ENCODE measurements at places on chromosomes 3 and 15.

GRCh38 chr3:98739266-98739665, 23.9 kb upstream of the ST3GAL6 start:
- DNase-seq, result no peak

DNA sequence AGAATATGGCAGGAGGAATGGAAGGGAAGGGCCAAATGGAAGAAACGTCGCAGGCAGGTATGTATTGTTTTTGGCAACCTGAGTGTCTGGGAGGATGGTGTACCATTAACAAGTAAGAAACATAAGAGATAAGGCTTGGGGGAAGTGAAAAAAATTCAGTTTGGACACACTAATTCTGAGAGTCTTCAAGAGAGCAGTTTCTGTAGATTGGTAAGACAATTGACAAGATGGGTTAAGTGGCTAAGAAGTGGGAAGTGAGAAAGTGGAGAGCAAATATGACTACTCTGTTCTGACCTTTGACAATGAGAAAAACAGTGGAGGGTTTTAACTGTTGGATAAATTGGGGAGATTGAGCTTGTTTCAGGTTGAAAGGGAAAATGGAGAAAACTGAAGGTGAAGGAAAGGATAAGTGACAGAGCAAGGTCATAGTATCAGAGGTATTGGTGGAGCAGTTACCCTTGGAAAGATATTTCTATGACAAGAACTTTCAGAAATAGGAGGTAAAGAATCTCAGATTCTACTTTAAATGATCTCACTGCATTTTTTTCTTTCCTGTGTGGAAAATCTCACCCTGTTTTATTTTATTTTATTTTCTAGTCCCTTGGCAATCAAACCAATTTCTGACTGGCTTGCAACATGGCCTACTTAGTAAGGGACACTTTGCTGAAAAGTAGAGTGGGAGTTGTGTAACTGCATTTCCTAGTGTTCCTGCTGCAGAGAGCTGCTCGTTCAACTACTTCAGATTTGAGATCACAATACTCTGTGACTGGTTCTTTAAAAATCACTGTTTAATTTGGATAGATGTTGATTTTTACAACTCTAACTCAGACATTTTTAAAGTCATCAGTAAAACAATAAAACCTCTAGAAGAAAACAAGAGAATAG, 23.1 kb upstream of the GABPB1 start:
- no peak for DNase-seq

DNA sequence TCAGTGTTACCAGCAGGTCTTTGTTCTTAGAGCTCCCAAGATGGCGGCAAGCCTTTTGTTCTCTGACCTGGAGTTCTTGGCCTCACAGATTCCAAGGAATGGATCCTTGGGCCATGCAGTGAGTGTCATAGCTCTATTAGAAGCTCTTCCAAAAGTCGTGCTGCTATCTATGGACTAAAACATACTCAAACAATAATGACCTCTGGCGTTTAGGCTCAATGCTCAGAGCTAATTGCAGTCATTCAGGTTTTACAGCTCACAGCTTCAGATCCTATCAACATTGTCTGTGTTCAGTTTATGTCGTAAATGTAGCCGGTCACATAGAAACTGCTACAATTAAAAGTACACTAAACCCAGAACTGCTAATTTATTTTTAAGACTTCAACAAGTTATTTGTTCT, 22.2 kb downstream of the CCRL2 start:
- DNase-seq, result no peak

DNA sequence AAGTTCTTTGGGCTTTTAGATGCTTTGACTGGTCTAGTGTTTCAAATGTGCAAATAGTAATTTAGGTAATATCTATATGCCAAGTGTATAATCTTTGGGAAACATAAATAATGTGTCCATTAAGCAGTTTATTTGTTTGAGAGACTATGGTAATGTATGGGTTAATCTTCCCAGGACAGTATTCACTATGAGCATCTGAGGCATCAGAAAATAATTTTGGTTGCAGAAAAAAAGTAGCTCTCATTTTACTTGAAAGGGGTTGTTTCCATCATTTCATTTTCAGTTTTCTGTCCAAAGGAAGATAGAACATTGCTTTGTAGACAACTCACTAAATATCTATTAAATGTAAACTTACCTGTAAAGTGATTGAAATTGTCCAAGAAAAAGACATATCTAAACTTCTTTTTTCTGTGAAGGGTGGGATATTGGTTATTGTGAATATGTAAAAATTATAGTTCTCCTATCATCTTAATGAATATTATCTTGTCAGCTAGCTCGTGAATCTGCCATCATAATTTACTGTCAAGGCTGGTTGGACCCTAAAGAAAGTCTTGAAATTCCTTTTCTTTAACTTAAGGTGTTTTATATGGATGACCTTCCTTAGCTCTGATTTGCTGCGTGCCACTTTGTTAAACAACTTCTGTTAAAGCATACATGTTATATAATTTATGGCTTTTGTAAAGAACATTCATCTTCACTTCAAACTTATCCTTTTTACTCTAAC, 108.8 kb downstream of the EPHA3 start:
- no peak for DNase-seq

DNA sequence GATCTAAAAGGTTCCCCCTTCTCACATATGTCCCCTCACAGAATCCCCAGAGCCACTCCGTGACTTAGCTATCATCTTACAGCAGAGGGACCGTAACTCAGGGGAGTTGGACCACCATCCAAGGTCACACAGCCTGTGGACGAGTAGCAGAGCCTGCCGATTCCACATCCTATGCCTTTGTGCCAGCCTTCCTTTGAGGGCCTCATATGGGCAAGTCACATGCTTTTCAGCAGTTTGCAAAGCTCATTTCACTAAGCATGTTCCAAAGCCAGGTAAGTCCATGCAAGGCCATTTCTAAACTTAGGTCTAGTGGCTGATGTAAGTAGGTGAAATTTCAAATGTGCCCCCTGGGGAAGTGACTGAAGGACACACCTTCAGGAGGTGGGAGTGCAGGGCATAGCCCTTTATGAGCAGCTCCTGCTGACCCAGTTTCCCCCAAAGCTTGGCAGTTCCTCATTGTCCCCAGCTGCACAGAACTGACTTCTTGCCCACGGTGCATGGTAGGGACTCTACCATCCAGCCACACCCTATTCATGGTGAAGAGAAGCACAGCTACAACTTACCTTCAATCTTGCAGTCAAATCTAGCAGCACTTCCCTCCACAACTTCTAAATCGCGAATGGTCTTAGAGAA, 33.3 kb upstream of the HACD2 start:
- no peak for DNase-seq

- DNase-seq, result no peak
Measured at GRCh38 chr3:132256989-132257388, 60.2 kb upstream of the ACP3 start.

DNA sequence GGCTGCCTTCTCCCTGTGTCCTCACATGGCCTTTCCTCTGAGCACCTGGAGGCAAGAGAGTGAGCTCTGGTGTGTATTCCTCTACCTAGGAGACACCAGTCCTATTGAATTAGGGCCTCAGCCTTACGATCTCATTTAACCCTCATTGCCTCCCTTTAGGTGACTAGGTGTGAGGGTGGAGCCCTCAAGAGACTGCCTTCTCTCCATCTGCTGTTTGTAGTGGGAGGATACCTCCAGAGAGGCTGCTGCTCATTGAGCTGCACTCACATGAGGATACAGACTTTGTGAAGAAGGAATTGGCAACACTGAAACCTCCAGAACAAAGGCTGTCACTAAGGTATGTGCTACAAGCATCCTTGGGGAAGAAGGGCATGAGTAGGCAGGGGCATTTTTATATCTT, at the start of gene CCR8:
TSS of gene CCR8 (plus strand) at position 217 of the 400 bp plus-strand sequence. CDS start 2,623 bp downstream, outside the sequence.
- no peak for DNase-seq

- DNase-seq, result no peak
Measured at GRCh38 chr3:197547306-197548011, 8.3 kb downstream of the BDH1 start.

GRCh38 chr3:11238880-11239279, 33.3 kb upstream of the ATG7 start:
- no peak for DNase-seq

DNA sequence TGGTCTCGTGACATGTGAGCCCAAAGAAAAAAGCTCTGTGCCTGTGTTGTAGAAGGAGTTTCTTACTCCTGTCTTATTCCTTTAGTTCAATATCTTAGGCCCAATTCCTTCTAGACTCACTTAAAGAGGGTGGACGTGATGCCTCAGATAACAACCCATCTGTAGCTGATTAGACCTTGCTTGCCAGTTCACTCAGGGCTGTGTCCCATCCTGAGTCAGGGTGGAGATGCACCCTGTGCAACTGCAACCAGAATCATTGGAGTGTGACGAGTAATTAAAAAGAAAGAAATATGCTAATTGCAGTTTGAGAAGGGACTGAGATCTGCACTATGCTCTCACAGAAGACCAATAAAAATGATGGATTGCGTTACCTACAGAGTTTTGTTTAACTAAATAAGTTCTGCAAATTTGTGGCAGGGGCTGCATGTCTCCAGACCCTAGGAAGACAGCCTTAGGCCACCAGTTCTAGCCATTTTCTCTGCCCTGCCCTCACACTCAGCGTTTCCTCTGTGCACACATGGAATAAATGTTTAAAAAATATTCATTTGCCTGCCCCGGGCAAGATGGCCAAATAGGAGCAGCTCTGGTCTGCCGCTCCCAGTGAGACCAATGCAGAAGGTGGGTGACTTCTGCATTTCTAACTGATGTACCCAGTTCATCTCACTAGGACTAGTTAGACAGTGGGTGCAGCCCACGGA, 83.0 kb downstream of the MOBP start:
- no peak for DNase-seq

DNA sequence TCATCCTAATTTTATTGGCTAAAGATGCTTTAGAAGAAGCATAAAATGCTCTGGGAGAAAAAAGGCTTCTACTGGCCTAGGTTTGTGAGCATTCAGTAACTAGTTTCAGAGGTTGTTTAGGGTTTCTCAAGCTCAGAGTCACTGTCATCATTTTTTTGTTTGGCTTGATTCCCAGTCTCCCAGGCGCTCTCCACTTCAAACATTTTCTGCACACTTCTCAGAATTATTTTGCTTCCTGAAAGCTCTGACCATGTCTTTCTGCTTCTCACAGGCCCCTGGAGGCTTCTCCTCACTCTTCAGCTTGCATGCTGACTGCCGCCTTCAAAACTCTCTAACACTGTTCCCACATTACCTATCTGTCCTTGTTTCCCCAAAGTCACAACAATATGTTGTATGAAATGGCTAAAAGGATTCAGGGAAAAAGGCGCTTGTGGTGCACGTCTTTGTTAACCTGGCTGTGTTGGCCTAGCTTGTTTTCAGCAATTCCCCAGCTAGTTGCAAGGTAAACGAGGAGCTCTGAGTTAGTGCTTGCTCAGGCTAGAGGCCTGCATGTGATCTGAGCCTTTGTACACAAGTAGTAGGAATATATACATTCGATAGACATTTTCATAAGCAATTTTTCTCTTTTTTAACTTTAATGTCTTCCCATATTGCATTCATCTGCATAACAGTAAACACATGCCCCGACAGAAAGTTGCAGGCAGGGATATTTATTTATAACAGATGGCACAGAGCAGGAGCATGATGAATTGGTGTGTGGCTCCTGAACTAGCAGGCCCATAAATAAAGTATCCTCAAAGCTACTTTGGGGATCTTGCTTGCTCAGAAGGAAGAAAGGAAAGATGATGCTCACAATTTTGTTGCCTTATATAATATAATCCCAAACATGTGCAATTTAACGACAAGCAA, 129.2 kb upstream of the DPH6 start:
- no peak for DNase-seq

DNA sequence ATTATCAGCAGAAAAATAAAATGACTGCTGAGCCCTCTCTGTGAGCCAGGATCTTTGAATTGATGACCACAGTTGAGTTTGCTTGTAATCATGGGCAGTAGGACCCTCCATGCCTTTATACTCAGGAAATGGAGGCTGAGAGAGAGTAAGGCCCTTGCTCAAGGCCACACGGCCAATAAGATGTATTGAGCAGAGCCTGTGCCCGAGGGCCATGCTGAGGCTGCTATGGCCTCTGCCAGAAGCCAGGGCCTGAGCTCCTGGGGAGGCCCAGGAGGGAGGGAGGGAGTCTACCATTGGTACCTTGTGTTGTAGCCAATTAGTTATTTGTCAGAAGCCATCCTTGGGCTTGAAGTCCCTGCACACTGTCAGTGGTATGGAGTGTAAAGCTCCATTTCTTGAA, 151.4 kb downstream of the DNAJB8 start:
- DNase-seq, result no peak

DNA sequence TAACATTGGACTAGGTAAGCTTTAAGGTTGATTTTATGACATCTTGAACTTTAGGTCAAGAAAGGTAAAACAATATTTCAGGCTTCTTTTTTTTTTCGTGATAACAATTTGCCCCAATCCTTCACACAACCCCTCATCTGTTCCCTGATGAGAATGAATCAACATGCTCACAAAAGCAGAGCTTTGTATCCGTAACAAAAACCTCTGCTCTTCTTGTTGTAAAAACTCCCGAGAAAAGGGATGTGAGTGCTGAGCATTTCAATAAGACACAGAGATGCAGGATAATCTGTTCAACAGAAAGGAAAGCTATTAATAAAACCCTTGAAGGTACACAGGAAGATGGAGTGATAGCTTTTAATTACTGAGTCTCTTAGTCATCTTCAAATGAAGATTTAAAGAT, 94.3 kb downstream of the RAD18 start:
- DNase-seq, result no peak

- DNase-seq, result no peak
Measured at GRCh38 chr15:80674245-80674614, 20.9 kb upstream of the ABHD17C start.

DNA sequence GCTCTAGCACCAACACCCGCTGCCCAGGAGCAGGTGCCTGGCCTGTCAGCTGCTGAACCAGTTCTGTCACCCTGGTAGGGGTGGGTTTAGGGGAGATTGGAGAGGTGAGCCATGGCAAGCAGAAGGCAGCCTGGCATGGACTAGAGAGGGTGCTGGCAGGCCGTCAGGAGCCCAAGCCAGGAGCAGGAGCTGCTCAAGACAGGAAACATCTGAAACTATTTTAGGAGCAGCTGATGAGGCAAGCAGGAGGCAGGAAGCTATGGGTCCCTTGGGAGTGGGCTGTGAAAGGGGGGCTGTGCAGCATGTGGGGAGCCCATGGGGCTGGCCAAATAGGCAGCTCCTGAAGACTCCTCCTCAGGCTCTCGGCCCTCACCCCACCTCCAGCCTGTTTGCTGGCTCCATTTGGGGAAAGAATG, 2.3 kb downstream of the INKA1 start:
- DNase-seq, result no peak

- DNase-seq, result no peak
Measured at GRCh38 chr3:100697172-100697571, 12.1 kb upstream of the TFG start.

DNA sequence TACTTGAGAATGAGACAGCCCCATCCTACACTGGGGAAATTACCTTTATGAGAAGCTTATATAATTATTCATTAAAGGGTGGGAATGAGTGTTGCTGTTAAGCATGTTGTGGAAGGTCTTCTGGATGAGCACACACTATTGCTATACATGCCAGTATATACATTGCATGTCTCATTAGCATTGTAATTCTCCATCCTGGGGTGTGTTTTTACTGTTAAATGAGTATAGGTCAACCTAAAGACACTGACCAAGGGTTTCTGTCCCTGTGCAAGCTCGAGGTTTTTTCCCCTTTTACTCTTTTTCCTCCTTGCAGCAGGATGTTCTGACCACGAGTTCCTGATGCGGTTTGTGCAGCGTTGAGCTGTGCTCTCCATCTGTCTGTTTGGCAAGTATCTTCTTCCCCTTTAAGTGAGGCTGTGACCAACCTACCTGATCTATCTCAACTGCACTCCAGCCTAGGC, 7.2 kb upstream of the IVD start:
- DNase-seq, result no peak

- no peak for DNase-seq
Measured at GRCh38 chr3:114392831-114393230, 99.0 kb downstream of the TIGIT start.

Measured in activated CD8-positive, alpha-beta memory T cell treated with anti-CD3 and anti-CD28 coated beads, Interleukin-2, amount 50 U/mL, for 4 hours (primary cell).